ENCODE measurements at places on chromosomes 5 and 9.

GRCh38 chr9:108427751-108428150, 428.0 kb downstream of the ACTL7B start:
- no peak for DNase-seq

- no peak for DNase-seq
Measured at GRCh38 chr9:129436751-129437625, 183.9 kb downstream of the C9orf50 start.

DNA sequence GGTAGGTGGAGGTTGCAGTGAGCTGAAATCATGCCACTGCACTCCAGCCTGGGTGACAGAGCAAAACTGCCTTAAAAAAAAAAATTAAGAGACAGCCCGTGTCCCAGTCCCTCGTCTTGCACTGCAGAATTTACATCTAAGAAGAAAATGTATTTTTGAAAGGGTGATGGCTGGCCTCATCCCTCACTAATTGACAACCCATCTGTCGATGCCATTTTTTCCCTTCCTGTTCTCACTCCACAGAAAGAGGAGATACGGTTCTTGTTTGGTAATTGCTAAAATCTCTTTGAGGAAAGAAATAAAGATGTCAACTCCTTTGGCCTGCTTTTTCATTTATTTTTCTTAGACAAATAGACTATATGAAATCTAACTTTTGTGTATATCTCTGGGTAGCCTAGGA, 2.4 kb upstream of the LSM11 start:
- no peak for DNase-seq

DNA sequence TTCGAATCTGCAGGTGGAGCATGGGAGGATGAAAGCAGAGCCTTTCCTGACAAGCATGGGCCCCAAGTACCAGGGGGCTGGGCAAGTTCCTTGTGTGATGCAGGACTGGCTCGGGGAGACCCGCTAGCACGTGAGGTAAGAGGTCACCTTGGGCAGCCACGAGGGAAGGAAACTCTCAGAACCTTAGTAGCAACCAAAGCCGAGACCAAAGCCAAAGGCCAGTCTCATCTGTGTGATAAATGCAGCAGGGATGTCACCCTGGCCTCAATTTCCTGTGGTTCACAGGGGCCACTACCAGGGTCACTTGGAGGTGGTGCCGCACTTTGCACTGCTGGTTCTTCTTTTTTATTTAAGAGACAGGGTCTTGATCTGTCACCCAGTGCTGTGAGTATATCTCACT, 39.5 kb downstream of the PRRT1B start:
- DNase-seq = no peak

DNA sequence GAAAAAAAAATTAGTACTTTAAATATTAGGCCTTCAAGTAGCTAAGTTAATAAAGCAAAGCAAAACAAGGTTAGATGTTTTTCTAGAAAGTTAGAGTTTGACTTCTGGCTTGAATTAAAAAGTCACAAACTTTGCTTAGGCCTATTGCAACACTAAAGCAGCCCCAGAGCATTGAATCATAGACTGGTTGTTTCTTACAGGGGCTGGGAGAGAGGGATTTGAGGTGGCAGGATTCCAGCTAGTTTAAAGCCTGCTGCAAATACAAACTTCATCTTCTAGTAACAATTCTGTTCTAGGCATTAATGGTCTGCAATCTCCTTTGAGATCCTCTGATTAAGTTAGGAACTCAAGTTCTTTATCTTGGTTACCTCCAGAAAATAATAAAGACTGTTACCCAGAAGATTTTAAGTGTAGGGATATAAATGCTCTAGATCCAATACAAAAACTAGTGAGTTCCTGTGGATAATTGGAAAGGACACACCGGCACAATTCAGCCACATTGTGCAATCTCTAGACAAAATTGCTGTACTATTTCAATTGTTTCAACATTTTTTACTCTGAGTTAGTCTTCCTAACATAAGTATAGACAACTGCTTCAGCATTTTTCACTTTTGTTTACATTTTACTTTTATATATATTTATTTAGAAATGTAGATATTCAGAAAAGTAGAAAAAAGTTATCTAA, 12.6 kb downstream of the OR13C5 start:
- no peak for DNase-seq

DNA sequence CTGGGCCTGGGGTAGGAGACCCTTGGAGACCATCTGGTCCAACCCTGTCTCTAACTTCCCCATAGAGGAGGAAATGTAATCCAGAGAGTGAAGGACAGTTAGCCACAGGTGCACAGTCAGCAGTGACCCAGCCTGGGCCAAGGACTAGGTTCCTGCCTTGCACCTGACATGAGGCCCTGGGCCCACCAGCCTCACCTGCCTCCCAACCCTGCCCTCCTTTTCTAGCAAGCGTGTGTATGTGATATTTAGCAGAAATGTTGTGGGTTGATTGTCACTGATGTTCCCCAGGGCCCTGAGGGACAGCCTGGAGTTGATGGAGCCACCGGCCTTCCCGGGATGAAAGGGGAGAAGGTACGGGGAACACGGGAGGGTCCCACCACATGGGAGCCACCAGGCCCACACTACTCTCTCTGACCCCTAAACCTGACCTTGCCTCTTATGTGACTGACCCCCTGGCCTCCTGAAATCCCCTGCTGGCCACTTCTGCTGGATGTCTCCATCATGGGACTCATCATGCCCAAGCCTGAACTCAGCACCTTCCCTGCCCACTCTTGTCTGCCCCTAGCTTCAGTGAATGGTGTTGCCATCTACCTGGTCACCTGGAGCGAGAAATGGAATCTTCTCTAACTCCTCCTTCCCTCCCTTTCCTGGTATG, 79.2 kb upstream of the TGFBR1 start:
- no peak for DNase-seq

GRCh38 chr5:77563475-77563874, 71.4 kb upstream of the WDR41 start:
- no peak for DNase-seq

DNA sequence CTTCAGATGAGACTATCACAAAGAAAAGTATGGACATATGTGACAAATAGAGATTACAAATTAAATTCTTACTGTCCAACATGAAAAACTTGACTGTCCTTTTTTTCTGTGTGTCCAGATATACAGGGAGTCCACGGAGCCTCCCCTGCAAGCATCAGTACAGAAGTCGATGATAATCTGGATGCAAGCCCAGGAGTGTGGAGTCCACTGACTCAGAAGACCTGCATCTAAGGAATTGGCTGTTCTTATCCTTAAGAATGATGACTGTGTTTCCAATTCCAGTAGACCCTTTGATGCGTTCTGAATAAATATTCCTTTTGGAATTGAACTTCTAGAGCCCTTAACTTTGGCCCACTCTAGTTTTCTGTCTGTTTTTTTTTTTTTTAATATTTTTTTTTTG, 56.7 kb upstream of the TAF11L2 start:
- DNase-seq = no peak

- DNase-seq = no peak
Measured at GRCh38 chr9:89408628-89409101, 89.2 kb downstream of the SEMA4D start.

DNA sequence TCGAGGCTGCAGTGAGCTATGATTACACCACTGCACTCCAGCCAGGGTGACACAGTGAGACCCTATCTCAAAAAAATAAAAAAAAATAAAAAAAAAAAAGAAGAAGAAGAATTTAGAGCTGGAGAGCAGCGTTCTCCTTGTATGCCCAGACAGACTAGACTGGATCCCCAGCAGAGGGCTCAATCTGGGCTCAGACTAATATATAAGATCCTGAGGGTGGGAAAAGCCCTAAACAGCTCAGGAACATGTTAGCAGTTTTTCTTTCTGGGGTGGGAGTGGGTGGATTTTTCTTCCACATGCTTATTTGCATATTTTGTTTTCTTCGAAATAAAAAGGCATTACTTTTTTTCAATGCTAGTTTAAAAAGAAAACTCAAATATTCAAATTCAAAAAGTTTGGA, 904 bp upstream of the BSPRY start:
- no peak for DNase-seq

DNA sequence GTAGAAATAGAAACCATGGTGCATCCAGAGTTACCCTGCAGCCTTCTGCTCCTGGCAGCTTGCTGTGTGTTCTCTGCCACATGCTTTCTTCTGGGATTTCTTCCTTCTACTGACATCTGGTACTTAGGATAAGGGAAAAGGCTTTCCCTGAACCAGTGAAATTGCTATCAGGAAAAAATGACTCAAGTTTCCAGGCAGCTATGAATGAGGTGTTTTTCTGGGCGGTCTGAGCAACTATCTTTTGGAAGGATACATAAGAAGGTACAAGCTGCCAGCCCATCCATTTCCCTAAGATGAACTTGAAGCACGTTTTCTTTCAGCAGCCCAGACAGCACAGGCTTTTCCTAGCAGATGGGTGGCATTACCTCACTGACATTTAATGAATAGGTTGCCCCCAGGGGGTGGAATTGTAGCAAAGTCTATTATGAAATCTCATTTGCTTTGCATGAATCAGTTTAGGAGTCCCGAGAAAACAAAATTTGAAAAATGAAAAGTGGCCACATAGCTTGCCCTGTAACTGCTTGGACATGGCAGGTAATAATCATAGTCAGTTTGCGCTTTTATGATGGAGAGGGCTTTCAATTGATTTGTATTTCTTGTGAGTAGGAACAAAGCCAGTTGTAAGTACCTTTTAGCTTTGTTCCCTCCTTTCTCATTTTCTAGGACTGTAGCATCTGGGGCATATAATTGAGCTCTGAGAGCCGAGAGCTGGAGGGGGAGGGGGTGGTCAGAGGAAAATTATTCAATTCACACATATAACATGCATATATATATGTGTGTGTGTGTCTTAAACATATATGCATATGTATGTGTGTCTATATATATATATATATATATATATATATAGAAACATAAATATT, 108.5 kb downstream of the C9orf152 start:
- no peak for DNase-seq

- DNase-seq = no peak
Measured at GRCh38 chr9:110531776-110532175, 47.8 kb downstream of the SVEP1 start.

- no peak for DNase-seq
Measured at GRCh38 chr9:131651599-131651998, 88.3 kb downstream of the RAPGEF1 start.

GRCh38 chr9:109828254-109828653, 48.3 kb downstream of the PALM2AKAP2 start:
- no peak for DNase-seq

GRCh38 chr5:127331890-127332649, 41.5 kb downstream of the MEGF10 start:
- DNase-seq = no peak

DNA sequence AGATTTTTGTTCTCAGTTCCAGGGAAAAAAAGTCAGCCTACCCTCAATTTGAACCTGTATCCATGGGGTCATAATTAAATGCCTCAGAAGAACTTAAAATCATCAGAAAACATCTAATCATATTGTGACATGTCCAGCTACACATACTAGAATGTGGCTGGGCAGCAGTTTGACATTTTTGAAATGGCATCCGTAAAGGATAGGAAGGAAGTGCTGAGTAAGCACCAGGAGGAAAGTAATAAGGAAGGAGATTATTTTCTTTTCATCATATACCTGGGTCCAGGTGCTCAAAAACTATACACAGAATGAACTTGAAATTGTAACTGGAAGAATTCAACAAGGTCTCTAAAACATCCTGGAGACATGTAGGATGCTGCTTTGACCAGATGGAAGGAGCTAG, 116.9 kb upstream of the RAI14 start:
- DNase-seq = no peak

DNA sequence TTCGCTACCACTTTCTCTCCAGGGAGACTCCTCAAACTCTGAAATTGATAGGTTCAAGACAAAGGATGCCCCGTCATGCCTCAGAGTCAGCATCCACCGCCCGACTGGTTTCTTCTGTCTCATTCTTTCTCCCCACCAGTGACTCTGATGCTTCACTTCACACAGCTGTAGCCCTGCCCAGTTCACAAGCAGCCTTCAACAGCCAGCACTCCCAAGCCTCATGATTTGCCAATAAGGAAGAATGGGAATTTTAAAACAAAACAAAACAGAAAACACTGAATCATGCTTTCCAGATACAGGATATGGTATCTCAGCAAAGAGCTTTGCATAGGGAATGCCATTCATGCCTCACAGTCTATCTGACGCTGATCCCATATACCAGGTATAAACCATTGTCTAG, 371.2 kb upstream of the RORB start:
- no peak for DNase-seq

DNA sequence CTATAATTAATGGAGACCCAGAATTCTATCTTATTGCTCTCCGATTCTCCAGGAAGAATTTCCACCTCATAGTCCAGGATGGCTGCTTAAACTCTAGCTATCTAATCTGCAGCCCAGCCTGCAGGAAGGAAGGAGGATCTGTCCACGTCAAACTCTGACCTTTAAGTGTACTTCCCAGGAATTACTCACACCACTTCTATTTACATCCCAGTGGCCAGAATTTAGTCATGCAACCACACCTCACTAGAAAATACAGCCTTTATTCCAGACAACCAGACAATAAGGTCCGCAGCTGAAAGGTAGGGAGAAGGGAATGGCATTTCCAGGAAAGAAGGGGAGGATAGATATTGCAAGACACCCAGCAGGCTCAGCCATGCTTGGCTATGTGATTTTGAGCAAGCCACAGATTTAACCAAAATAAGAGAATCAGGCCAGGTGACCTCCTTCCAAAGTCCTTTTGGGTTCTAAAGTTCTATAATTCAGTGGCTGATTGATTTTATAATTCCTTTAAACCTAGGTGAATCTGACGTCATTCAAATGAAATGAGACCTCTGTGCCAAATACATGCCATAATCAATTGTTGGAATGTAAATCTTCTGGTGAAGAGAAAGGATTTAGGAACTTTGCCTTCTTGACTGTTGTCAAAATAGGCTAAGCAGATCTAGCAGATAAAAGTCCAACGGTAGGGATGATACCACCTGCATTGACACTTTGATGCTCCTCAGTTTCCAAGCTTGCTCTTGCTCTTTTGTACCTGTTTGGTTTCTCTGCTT, 3.7 kb upstream of the DENND1A start:
- no peak for DNase-seq

DNA sequence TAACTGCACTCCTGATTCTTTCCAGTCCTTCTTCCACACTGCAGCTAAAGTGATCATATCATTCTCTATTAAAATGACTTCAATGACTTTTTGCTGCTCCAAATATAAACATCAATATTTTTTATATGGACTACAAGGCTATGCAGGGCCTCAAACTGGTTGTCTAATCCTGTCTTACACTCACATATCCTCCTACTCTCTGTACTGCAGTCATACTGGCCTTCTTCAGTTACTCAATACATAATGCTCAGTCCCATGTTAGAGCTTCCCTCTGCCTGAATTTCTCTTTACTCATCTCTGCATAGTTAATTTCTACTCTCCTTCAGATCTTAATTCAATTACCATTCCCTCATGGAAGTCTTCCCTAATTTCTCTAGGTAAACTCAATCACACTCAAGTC, 3.4 kb downstream of the MEIKIN start:
- DNase-seq = no peak

GRCh38 chr9:98189412-98189811, 3.0 kb downstream of the CORO2A start:
- no peak for DNase-seq

Measured in GM19239 (cell line).